Left ventricle myocardium superior (tissue), 1 donor: ENCODE measurements at places on chromosomes 1 and 21. TPM values are rescaled to one million over a fixed set of nuclear protein-coding genes. Genes with fewer than 3 reads are reported as not detected.

The RYR2 gene
- 828 TPM for total RNA-seq

The HLX gene
- 4.0 TPM for total RNA-seq

The GJC2 gene
- 1.7 TPM for total RNA-seq

The TMEM240 gene
- 8.9 TPM for total RNA-seq

The EGLN1 gene
- total RNA-seq: 79.8 TPM

DNA sequence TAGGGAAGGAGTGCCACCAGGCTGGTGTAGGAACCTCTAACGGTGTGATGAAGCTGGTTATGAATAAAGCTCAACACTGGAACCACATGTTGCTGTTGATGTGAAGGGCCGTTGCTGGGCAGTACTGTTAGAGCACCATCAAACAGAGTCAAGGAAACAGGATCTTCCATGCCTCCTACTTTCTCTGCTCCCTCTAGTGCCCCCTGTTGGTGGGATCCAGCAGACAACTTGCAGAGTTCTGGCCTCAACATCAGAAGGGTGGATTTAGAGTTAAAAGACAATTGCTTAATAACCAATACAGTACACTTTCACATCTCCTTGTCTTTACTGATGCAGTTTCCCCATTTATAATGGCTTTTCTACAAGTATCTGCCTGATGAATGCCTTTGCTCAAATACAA, 336.4 kb downstream of the NTNG1 start:
- DNase-seq: no peak

DNA sequence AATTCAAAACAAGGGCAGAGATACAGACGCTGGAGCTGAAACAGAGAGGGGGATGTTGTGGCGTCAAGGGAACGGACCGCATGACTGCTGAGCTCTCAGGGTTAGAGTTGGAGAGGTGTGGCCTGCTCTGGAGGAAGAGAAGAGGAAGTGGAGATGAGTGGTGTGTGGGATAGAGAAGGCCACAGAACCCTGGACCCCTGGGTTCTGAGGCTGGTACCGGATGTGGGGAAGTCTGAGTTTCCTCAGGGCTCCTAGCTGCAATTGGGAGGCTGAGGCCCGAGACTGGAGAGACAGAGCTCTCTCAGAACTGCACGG, 1.8 kb downstream of the BCAN start:
- no peak for DNase-seq

GRCh38 chr21:31326522-31327242, 17.4 kb downstream of the TIAM1 start:
- DNase-seq: no peak

GRCh38 chr1:66505671-66506392, 28.1 kb upstream of the SGIP1 start:
- peak; percentile 25 for DNase-seq

DNA sequence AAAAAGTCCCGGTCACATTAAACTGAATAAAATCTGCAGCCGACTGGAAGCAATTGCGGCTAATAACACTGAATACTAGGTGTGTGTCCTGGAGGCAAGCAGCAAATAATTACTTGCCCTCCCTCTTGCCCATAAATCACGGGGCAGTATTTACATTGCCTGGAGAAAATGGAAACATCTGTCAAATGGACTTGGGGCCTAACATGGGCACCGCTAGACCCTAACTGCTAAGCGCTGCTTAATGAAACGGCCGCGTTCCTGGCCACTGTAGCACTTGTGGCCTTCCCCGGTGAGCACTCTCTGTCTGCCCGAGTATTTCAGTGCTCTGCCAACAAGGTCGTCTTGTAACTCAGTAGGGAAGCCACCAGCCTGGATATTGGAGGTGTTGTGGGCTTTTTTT, 23.9 kb upstream of the KNCN start:
- DNase-seq: no peak

GRCh38 chr1:115641762-115642167, at the start of gene VANGL1:
TSS of gene VANGL1 (plus strand) at chr1:115641970. CDS start at chr1:115651414, 9,444 bp downstream.
- DNase-seq: peak; percentile 90

DNA sequence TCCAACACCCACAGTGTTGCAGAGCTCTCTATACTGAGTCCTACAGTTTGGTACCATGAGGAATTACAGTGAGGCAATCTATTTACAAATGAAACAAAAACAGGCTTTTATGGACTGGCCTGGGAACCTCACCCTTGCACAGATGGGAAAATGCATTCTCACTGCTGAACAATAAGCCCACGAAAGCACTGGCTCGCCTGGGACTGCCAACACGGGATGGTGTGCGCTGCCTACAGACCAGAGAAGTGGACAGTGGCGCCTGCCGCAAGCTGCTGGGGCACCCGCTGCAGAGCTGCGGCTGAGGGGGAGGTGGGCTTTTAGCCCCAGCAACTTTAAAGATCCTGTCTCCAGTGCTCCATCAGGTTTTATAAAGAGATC, 28.5 kb upstream of the ABCG1 start:
- no peak for DNase-seq

GRCh38 chr21:41665766-41666595, 100.9 kb downstream of the RIPK4 start:
- no peak for DNase-seq

DNA sequence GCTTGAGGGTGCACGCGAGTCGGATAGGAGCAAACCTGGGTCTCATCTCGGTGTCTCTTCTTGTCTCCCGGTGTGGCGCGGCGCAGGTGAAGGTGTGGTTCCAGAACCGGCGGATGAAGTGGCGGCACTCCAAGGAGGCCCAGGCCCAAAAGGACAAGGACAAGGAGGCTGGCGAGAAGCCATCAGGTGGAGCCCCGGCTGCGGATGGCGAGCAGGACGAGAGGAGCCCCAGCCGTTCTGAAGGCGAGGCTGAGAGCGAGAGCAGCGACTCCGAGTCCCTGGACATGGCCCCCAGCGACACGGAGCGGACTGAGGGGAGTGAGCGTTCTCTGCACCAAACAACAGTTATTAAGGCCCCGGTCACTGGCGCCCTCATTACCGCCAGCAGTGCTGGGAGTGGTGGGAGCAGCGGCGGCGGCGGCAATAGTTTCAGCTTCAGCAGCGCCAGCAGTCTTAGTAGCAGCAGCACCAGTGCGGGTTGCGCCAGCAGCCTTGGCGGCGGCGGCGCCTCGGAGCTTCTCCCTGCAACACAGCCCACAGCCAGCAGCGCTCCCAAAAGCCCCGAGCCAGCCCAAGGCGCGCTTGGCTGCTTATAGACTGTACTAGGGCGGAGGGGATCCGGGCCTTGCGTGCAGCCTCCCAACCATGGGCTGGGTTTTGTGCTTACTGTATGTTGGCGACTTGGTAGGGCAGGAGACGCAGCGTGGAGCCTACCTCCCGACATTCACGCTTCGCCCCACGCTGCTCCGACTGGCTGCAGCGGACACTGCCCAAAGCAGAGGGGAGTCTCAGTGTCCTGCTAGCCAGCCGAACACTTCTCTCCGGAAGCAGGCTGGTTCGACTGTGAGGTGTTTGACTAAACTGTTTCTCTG, 5.1 kb downstream of the HLX start:
- DNase-seq: peak; percentile 58

GRCh38 chr1:12615865-12616708, 1.9 kb downstream of the DHRS3 start:
- DNase-seq: peak; percentile 84

DNA sequence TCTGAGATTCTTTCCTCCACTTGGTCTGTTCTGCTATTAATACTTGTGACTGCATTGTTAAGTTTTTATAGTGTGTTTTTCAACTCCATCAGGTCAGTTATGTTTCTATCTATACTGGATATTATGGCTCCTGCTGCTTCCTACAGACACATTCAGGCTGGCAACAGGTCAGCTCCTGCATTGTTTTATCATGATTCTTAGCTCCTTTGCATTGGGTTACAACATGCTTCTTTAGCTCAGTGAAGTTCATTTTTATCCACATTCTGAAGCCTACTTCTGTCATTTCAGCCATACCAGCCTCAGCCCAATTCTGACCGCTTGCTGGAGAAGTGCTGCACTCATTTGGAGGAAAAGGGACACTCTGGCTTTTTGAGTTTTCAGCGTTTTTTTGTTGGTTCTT, 37.3 kb upstream of the F3 start:
- no peak for DNase-seq

- DNase-seq: no peak
Observed at GRCh38 chr21:46326110-46326703, 2.3 kb downstream of the PCNT start.

DNA sequence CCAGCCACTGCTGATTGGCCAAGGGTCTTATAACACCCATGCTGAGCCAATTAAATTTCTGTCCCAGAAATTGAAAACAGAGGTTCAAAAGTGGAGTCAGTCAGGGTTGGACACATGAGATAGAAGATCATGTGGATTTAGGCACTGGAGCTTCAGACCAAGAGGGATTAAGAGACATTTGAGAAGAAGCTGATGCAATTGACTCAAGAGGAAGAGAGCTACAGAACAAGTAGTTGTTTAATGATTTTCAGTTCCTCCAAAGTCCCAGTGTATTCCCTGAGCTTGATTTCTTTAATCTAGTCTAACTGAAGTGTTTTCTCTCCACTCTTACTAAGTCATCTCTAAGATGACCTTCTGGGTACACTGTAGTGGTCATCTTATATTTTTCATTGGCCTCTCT, 227.1 kb downstream of the DUSP10 start:
- DNase-seq: no peak

DNA sequence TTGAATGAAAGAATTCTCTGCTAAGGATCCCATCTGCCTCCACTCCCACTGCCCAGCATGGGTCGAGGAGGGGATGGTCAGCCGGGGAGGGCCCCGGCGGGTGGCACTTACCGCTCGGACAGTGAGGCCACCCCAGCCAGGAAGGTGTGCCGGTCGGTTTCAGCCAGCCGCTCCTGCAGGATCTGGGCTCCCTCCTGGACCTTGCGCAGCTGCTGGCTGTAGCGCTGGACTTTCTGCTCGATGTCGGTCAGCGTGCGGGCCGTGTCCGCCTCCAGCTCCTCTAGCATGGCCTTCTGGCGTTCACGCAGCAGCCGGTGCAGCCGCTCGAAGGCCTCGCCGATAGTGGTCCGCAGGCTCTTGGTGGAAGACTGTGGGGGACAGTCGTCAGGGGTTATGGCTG, 22.3 kb downstream of the TRIM62 start:
- DNase-seq: no peak

DNA sequence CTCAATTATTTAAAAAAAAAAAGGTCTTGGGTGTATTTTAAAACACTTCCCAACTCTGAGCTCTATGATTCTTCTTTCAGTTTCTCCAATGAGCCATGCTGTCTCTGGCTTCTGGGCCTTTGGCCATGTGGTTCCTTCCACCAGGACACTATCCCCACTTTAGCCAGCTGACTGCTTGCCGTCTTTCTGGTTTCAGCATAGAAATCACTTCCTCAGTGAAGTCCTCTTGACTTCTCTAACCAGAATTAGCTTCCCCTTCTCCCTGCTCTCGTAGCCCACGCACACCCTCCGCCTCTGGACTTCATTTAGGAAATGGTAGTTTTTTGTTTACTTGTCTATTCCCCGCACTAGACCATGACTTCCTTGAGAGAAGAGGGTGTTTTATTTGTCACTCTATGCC, 1.1 kb upstream of the DIO1 start:
- no peak for DNase-seq

GRCh38 chr1:203305809-203306088, 430 bp downstream of the BTG2 start:
- DNase-seq: no peak

DNA sequence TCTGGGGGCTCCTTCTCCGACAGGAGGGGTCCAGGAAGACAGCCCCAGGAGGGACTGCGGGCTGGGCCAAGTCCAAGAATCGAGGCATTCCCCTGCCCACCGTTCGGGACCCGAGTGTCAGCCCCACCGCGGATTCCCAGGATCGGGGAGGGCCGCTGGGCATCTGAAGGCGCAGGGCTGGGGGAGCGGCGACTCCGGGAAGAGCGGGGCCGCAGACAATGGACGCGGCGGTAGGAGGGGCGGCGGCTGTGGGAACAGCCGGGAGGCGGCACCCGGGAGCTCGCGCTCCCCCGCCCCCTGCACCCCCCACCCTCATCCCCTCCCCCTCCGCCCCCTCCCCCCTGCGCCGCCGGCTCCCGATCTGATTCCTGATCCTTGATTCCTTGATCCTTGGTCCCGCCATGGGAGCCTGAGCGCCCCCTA, at the start of gene VANGL2:
Gene VANGL2 (plus strand): TSS at position 342 of the 423 bp plus-strand sequence. CDS start 15,274 bp downstream, outside the sequence.
- DNase-seq: peak; percentile 90

- DNase-seq: no peak
Observed at GRCh38 chr1:42807056-42807668, 9.8 kb upstream of the ERMAP start.

- peak; percentile 27 for DNase-seq
Observed at GRCh38 chr1:205270764-205271163, 43.0 kb downstream of the TMCC2 start.
